SK-N-SH treated with all-trans-retinoic acid at 6 μM for 48 hours (cell line): ENCODE measurements at places on chromosomes 5 and 9.
A peak's percentile ranks its signal among the peaks of the same experiment; 100 is the strongest.

- peak; percentile 71 for ATAC-seq
These were observed 30.2 kb upstream of the DUSP1 start for GRCh38 chr5:172801179-172801671.

GRCh38 chr5:108367679-108368334 lies 14.1 kb downstream of the FBXL17 start:
- no peak for ATAC-seq

- ATAC-seq = no peak
These were observed at the start of gene AKNA for GRCh38 chr9:114387680-114388356. AKNA (minus strand) TSS chr9:114387982; CDS start chr9:114381333, 6,649 bp downstream.

- ATAC-seq = no peak
These were observed 11.8 kb upstream of the SLC9A3 start for GRCh38 chr5:535846-536698.

- ATAC-seq = peak; percentile 92
These were observed 17.5 kb upstream of the NREP start for GRCh38 chr5:111774525-111774924.

DNA sequence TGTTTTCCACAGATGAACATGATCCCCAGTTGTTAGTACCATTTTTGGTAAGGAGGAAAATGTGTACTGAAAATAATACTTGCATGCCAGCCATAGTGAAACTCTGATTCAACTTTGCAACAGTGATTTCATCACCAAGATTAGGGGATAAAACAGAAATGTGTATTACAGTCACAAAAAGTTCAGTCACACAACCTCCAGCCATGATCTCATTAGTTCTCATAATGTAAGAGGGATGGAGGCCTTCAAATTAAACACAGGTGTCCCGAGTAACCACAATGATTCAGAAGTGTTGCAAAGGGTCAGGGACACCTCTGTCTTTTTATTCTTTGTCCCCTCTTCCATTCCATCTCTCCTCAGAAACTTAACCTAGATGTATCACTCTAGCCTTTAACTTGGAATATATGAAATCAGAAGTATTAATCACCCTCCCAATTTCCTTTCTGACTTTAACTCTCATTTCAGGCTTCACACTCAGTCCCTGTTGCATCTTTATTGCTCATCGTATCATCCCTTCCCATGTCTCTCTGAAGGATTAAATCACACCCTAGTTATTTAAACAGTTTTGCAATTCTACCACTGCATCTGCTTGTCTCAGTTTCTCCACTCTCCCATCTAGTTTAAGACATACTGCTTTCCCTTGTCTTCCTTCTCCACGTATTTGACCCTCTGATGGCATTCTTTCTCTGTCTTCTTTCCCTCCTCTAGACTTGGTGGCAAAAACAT lies 291.2 kb downstream of the ADAMTS6 start:
- ATAC-seq = peak; percentile 85

GRCh38 chr9:129576546-129577543 lies 44.1 kb downstream of the C9orf50 start:
- peak; percentile 62 for ATAC-seq

GRCh38 chr5:155311721-155312120 lies 298.2 kb downstream of the KIF4B start:
- no peak for ATAC-seq

DNA sequence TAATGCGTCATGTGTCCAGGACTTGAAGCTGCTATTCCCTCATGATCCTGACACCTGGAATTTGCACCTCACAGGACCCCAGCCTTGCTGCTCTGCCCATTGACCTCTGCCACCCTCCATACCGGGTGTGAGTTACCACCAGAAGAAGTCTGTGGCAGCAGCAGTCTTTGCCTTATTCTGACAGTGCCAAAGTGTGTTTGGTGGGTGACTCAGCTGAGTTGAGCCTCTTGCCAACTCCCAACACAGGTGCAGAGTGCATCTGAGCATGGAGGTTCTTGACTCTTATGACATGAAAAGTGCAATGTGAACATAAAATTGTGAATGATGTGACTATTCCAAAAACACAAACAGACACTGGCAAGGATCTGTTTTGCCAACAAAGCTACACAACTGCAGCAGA lies 1166.5 kb upstream of the CDH18 start:
- no peak for ATAC-seq

DNA sequence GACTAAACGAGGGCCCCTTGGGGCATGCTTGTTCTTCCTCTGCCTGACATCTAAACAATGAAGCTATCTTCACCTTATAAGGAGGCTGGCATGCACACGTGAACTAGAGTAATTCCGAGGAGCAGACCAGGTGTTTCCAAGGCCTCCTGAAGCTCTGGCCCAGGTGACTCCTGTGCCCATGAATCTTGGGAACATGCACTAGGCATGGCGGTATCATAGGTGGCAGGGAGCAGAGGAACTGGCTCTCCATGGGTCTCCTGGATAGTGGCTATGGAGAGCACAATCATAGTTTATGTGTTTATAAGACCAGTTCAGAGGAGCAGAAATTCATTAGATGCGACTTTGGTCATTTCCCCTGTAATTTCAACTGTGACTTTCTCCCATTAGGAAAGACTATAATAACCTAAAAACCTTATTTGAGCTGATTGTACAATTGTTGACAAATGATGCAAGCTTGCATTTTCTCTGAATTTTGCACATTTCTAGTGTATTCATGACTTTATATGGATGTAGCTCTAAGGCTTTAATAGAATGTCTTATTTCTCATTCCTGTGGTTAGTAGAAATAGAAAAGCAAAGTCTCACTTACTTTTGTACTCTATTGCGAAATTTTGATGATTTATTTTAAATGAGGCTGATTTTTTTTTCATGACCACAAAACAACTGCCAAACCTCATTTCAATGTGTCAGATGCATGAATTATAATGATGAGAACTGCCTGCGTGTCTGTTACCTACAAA lies 135.3 kb upstream of the RPS23 start:
- peak; percentile 65 for ATAC-seq

DNA sequence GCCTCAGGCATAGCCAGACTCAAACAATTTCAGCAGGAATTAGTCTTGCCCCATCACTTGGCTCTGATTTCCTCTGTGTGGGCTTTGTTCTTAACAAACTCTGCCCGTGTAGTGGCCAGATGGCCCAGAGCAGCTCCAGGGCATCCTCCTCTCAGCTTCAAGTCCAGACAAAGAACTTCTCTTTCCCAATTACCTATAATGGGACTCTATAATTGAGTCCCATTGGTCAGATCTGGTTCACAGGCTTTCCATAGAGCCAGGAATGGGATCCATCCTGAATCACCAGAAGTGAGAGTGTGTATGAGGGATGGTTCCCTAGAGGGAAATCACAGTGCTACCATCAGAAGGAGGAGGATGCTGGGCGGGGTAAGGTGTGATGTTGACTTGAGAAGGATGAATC lies 515.8 kb downstream of the KIF4B start:
- no peak for ATAC-seq

- ATAC-seq = no peak
These were observed 71.4 kb upstream of the MAP1B start for GRCh38 chr5:72035831-72036230.

DNA sequence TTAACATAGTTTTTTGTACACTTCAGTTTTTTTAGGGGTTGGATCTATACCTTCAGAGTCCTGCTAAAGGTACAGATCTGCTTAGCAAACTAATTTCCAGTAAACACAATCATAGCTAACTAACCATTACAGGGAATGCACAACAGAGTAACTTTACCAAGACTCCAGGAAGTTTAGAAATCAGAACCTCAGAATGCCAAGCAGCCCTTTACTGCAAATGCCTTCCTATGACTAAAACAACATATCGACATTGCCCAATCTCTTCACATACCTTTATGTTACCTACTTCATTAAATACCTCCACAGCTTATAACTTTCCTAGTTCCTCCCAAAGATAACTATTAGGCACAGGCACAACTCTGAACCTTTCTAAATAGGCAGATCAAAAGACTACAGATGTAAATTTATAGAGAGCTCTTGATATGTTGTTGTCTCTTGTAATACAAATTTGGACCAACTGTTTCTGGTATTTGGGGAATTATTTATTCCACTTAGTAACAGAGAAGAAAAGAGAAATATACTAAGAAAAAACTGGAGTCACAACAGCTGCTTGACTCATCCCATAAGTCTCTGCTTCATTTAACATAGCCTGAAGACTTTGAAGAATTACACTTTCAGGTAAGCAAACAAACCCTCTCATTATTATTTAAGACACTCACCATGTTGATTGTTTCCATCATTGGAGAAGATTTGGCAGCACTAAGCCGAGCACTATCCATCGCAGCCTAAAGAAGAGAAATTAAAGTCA lies 46.0 kb upstream of the OR2K2 start:
- no peak for ATAC-seq

DNA sequence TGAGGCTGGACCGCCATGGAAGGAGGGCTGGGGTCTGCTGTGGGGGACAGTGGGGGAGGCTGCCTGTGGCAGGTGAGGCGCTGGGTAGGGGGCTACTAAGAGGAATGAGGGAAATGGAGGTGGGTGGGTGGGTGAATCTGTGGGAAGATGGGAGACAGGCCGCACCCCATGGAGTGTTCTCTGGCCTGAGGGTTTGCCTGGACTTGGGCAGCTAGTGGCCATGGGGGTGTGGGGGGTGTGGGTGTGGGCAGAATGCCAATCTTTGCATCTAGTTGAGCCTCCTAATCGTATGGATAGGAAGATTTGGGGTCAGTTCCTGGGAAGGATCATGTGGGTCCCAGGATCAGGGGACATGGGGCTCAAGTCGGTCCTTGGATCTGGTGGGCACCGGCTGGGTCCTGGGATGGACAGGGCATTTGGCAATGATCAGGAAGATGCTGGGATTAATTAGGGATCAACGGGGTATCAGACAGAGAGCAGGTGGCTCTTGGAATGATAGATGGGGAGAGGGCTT lies 518 bp downstream of the ZDHHC12 start:
- no peak for ATAC-seq

DNA sequence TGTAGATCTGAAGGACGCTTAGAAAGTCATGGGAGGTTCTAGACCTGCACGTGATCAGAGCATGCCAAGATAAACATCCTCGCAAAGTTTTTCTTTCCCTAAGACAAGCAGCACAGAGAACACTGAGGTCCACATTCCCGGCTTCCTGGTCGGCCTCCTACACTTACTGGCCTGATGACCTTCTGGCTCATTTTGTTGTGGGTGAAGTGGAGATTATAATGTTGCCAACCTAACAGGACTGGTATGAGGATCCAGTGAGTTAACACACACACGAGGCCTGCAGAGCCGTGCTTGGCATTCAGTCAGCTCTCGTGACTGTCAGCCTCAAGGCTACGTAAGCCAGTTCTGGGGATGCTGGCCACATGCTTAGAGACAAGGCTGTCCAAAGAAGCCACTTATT lies 186.0 kb downstream of the TENT4A start:
- no peak for ATAC-seq

- peak; percentile 84 for ATAC-seq
These were observed 99.1 kb upstream of the RASGRF2 start for GRCh38 chr5:80860924-80861613.

GRCh38 chr5:164058621-164059020 lies 553.2 kb downstream of the MAT2B start:
- no peak for ATAC-seq

- peak; percentile 54 for ATAC-seq
These were observed 849 bp upstream of the RGMB start for GRCh38 chr5:98772415-98773213.

- ATAC-seq = no peak
These were observed 3.7 kb downstream of the MTRR start for GRCh38 chr5:7872517-7873130.

GRCh38 chr9:85249313-85249621 lies 492.5 kb downstream of the AGTPBP1 start:
- ATAC-seq = no peak

DNA sequence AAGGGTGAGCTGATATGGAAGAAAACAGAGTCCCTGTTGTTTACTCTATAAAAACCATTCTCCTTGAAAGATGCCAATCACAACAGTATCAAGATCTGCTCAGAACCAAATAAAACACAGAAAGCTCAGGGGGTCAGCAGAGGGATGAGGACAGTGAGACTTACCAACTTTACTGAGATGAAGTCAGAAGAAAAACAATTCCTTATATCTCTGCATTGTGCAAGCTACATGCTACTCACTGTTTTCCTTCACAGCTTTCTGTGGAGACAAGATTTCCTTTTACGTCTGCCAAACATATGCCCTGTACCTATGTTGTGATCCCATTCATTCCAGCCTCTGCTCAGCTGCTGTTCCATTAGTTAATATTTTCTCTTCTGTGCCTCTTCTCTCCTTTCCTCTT lies 185.6 kb downstream of the TSSK1B start:
- no peak for ATAC-seq

- ATAC-seq = no peak
These were observed 125.7 kb downstream of the SEMA6A start for GRCh38 chr5:116448870-116449427.

DNA sequence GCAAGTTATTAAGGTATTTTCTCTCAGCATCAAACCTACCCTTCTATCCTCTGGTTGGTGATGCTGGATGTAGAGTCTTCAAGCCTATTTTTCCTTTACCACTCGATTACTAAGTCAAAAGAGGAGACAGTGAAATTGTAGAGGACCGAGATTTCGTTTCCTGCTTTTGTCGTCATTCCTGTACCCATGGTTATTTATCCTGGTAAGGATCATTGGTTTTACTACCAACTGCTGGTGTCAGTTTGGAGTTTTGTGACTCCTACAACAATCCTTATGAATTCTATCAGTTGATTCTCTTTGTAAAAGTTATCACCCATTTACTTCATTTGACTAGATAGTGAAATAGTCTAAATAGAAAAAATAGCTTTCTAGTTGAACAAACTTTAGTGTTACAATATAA lies 2028.2 kb upstream of the ACO1 start:
- ATAC-seq = no peak

GRCh38 chr5:40601198-40601868 lies 78.4 kb upstream of the PTGER4 start:
- no peak for ATAC-seq

- ATAC-seq = no peak
These were observed 200.9 kb downstream of the GDNF start for GRCh38 chr5:37638897-37639296.

GRCh38 chr5:139068060-139068459 lies 130.1 kb downstream of the SIL1 start:
- no peak for ATAC-seq

DNA sequence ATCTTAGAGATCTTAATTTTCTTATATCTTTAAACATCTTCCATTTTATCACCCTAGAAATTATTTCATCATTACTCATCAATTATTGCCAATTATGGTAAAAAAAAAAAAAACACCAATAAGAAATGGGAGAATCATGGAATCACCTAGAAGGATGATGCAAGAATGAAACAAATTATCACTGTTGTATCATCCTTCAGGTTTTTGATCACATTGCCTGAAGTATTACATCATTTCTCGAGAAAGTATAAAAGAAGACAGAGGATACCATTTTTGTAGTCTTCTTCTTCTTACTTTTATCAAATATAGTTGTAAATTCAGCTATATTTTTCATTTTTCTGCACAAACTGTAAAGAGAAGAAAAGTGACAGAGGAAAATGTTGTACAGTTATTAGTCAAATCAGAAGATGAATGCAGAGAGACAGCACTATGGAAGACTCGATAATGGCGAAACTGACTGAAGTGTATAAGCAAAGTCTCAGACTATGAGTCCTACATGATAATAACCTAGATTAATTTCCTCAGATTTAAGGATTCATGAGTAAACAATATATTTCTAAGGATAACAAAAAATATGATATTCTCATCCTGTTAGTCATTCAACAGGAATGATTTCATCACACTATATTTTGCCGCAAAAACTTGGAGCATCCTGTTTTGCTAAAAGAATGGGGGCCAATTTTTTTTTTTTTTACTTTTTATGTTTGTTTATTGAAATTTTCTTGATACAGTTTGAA lies 5.9 kb upstream of the STC2 start:
- ATAC-seq = peak; percentile 8; the same call in 2 of the 3 replicates

GRCh38 chr5:105931881-105932421 lies 1738.8 kb downstream of the EFNA5 start:
- peak; percentile 88 for ATAC-seq
